ENCODE measurements at places on chromosomes 3 and 15.
A peak's percentile ranks its signal among the peaks of the same experiment; 100 is the strongest.

- DNase-seq = no peak
These were observed 29.9 kb upstream of the TJP1 start for GRCh38 chr15:29852201-29852600.

DNA sequence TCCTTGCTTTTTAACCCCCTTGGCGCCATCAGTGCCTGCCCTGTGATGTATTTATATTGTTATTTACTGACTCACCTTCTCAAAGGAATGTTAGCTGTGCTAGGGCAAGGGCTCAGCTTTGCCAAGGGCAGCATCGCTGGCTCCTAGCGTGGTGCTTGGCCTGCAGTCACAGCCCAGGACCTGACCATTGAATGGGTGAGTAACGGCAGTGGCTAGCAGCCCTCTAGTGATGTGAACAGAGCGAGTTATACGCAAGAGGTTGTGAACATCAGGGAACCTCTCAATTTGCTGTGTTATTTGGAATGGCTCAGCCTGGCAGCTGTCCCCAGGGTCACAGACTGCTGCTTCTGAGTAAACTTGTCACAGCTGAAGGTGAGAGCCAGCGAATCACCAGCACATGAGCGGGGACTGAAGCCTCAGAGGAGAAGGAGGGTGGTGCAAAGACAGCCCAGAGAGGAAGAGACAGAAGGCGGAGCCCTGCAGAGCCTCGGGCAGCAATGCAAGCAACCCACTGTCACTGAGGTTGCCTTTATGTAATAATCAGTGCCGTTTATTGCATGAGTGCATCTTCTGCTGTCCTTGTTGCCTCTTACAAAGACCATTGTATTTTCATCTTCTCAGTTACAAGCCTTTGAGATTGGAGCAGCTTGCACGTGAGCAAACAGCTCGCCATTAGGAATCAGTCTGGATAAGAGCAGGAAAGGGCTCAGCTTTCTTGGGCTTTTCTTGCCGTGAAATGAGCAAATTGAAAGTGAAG is 158.3 kb downstream of the SLCO3A1 start:
- no peak for DNase-seq

GRCh38 chr3:104805042-104805441 is 561.7 kb upstream of the ALCAM start:
- DNase-seq = no peak

DNA sequence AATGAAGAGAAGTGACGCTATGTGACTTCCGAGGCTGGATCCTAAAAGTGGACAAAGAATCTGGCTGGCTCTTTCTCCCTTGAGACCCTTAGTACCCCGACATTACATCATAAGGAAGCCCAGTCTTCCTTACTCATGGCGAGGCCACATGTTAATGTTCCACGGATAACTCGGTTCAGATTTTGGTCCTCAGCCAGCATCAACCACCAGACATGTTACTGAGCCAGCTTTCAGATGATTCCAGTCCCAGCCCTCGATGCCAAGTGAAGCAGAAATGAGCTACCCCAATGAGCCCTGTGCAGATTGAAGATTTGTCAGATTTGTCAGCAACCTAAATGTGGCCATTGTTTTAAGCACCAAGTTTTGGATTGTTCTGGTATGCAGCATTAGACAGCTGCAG is 46.6 kb downstream of the SLCO2A1 start:
- no peak for DNase-seq

DNA sequence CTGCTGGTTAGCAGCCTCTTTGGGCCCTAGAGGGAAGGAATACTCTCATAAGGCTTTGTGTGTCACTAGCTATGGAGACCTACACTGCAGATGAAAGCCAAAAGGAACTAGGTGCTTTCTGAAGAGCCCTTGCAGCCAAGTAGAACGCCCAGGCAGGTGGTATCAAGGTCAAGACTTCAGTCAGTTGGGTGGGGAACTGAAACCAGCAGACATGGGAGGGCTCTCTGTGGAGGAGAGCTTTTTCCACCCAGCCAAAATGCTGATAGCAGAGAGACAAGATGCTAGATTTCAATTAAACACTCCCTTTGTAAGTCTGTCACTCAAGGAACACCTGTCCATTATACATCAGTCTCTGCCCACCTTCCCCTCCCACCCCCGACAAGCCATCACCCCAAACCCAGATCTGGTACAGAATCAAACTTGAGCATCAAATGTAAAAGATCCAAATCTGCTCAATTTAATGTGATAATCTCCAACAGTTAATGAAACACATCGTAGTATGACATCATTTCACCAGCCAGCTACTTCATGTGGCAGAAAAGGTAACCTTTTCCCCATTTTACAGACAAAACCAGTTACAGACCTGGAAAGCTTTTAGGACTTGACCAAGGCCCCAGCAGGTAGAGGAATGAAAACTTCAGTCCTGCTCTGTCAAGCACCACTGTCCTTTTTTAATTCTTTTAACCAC is 14.6 kb downstream of the MRPS25 start:
- no peak for DNase-seq

- peak; percentile 15 for DNase-seq
These were observed 44.2 kb upstream of the GATA2 start for GRCh38 chr3:128537091-128537703.

- no peak for DNase-seq
These were observed 37.5 kb downstream of the ARHGAP31 start for GRCh38 chr3:119331661-119332060.

DNA sequence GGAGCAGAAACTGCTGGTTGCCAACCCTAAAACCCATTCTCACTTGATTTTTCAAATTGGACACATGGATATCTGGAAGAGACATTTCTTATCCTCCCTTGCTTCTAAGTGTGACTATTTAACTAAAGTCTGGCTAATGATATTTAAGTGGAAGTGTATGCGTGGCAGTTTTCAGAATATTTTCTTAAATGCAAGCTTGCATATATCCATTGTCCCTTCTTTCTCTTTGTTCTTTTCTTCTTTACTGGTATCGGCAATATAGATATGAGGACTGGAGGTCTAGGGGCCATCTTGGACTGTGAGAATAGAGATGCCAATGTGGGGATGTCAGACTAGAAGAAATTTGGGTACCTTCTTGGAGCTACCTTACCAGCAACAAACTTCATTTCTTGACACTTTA is 364.3 kb upstream of the DPH6 start:
- no peak for DNase-seq

GRCh38 chr3:169914321-169914720 is 2.9 kb downstream of the SAMD7 start:
- DNase-seq = peak; percentile 55

- no peak for DNase-seq
These were observed 25.8 kb downstream of the SCG3 start for GRCh38 chr15:51706926-51707608.

- DNase-seq = no peak
These were observed 13.4 kb downstream of the NR2E3 start for GRCh38 chr15:71823801-71824200.

- peak; percentile 2 for DNase-seq
These were observed 1005.9 kb downstream of the ZPLD1 start for GRCh38 chr3:103440539-103441203.

- peak; percentile 41 for DNase-seq
These were observed 2.0 kb upstream of the SOX2 start for GRCh38 chr3:181709537-181710279.

DNA sequence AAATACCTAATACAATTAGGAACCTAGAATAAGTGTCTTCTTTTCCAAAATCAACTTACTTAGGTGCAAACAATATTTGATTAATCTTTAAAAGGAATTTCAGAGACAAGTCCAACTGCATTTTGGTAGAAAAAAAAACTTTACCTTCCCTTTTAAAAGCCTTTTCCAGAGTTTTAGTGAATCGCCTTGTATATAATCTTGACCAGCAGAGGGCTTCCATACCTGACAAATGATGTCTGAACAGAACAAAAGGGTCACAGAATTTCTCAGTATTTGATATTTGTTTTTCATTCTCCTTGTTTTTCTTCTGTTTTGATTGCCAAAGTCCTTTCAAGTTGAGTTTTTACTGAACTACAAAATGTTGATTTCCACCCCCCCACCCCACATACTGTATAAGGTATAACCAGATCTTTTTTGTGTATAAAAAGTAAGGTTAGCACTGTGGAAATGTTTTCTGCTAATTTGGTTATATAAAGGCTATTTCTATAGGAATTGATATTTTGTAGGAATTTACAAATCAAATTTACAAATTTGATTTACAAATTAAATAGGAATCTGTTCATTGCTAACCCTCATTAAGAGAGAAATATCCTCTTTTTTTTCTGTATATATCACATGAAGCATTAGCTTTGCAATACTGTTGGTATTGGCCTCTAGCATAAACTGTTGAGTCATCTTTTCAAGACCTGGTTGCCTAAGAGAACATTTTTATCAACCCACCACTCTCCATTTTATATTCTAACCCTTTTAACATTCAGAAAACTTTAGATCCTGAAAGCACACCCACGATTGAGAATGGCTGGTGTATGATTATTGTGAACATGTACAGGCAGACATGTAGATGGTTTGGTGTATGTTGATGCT is 464.1 kb upstream of the RARB start:
- peak; percentile 28 for DNase-seq

GRCh38 chr3:194023501-194024280 is 112.3 kb upstream of the HES1 start:
- no peak for DNase-seq

DNA sequence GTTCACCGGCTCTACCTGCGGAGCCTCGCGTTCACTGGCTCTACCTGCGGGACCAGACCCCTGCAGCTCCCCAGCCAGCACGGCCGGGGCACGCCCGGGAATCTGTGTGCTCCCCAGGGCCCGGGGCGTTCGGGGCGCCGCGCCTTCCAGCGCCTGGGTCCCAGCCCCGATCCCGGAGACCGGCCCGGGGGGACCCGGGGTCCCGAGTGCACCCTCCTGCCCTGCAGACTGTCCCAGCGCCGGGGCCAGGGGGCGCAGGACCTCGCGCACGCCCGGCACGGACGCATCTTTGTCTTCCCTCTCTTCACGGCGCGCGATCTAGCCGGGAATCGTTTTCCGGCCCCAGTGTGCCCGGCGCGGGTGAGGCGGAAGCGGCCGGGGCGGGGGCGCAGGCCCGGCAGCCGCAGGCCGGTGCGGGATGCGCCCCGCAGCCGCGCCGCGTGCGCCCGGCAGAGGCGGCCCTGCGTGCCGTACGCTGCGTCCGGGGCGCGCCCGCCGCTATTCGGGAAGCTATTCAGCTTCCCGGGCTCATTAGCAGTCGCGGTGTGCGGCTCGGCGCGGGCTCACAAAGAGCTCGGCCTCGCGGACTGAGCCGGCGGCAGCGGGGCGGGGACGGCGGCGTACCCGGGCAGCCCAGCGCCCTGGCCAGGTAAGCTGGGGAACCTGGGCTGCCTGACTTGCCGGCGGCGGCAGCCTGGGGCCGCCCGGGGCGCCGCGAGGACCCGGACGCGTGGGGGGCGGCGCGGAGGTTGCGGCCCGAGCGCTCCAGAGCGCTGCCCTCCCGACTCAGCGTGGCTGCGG is at the start of gene APBA2:
APBA2 (plus strand) TSS at position 345 of the 801 bp plus-strand sequence. CDS start 167,911 bp downstream, outside the sequence.
- DNase-seq = peak; percentile 49

GRCh38 chr3:113212150-113212843 is 940 bp downstream of the BOC start:
- peak; percentile 36 for DNase-seq

DNA sequence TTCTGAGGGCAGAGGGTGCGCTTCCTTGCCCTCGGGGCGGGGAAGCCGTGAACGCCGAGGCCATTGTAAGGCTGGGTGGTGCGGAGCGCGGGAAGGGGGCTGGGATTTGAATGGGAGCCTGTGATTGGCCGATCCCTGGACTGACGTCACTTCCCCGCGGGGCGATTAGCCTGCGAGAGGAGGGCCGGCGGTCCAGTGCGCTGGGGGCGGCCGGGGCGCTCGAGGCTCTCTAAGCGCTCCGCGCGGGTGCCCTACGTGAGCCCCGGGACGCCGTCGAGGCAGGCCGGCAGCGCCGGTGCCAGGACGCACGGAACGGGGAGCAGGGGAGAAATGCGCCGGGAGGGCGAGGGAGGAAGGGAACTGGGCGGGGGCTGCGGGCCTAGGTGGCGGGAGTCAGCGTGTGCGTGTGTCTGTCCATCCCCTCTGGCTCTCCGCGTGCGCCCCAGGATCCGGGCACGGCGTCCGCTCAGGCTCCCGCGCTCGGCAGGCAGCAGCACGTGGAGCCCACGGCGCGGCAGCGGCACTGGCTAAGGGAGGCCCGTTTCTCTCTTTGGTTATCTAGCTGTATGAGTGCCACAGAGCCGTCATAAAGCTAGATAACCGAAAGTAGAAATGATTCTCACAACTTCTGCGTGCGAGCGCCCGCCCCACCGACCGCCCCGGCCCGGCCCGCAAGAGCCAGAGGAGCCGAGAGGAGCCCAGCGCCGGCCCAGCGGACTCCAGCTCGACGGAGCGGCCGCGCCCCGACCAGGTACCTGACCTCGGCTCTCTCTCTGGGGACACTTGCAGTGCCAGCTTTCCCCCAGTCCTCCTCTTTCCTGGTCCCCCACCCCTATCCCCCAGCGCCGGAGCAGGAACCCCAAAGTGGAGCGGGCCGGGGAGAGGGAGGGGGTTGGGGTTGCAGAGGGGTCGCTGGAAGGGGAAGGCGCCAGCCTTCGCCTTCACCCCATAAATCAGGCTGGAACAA is 33.1 kb upstream of the POLG start:
- no peak for DNase-seq

DNA sequence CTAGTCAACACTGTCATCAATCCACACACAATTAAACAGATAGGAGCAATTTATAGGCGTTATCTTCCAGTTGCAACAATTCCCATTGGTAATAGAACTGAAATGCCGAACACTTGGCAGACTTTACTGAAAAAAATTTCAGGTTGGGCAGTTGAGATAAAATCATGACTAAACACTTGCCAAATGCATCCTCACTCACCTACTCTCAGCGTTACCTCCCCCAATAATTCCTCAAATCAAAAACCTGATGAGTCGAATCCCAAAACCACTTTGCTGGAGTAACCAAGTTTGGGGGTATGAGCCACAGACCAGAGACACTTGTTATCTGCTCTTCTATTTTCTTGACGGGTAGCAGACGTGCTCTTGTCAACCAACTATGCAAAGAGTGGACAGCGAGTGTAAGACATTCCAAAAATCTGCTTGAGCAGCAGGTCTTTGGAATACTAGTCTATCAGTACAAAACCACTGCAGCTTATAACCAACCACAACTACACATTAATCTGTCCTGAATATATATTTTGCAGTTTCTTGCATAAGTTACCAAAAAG is 30.3 kb downstream of the PPP1R2 start:
- DNase-seq = no peak

DNA sequence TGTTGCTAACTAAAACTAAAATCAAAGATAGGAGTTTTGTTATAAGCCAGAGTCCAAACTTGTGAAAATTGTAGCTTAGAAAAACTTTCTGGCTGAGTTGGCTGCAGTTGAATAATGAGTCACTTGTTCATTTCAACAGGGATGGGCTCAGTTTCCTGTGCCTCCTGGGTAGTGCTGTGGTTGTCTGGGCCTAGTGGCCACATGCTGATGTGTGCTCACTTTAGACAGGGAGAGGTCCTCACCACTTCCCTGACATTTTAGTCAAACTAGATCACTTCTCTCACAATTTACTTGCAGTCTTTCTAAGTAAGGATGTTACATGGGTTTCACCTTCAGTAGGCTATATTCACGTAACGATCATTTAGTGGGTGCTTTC is 6.3 kb upstream of the UBE2Q2 start:
- peak; percentile 78 for DNase-seq

GRCh38 chr15:61780278-61780980 is 279.8 kb downstream of the VPS13C start:
- no peak for DNase-seq

GRCh38 chr3:62999791-63000190 is 124.6 kb upstream of the CADPS start:
- DNase-seq = no peak

GRCh38 chr3:6526861-6527260 is 334.1 kb upstream of the GRM7 start:
- no peak for DNase-seq
